ENCODE measurements at places on chromosomes 1 and 21.

GRCh38 chr1:221961532-221962292 is 219.8 kb upstream of the DUSP10 start:
- DNase-seq = peak; percentile 19

GRCh38 chr1:240827786-240828185 is 215.8 kb upstream of the GREM2 start:
- DNase-seq = no peak

DNA sequence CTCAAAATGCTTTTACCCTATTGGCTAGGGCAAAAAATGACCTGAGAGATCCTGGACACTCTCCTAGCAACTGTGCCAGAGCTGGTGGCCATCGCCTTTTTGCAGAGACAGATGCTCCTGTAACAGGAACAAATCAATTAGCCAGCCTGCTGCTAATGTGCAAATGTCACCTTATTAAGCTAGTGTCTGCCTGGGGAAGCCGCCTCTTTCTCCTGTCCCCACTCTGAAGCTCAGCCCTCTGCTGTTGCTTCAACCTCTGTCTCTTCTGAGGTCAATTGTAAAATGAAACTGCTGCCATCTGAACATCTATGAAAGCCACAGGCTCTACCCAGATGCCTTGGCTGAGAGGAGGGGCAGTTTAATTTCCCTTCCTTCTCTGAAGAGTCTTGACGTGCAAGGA is 85.5 kb upstream of the CACNA1E start:
- DNase-seq = no peak

GRCh38 chr1:62439652-62440371 is 3.0 kb downstream of the USP1 start:
- no peak for DNase-seq

DNA sequence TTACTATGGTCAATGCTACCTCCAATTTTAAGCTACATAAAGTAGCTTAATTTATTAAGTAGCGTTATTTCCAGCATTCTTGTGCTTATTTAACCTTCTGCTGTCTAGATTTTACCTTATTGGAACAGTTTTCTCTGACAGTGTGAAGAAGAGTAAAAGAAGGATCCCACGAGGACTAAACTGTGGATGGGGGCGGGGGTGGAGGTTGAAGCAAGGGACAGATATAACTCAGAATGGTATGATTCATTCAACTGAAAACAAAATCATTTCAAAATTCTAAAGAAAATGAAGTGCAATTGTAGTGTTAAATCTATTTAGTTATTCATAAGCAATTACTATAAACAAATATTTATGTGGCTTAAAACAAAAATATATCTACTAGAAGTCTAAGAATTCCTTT is 11.5 kb upstream of the VAV3 start:
- no peak for DNase-seq

- no peak for DNase-seq
Measured at GRCh38 chr1:41433501-41433900, 51.0 kb downstream of the EDN2 start.

GRCh38 chr1:213474054-213474453 is 423.0 kb downstream of the RPS6KC1 start:
- no peak for DNase-seq

GRCh38 chr1:30159015-30159414 is 564.4 kb downstream of the MATN1 start:
- no peak for DNase-seq

- no peak for DNase-seq
Measured at GRCh38 chr1:170586321-170587252, 54.6 kb downstream of the GORAB start.

- DNase-seq = no peak
Measured at GRCh38 chr1:117857418-117857817, 72.0 kb downstream of the GDAP2 start.

GRCh38 chr1:150094734-150095265 is 27.2 kb downstream of the VPS45 start:
- no peak for DNase-seq

GRCh38 chr1:168114845-168115244 is 21.9 kb downstream of the GPR161 start:
- no peak for DNase-seq

- DNase-seq = no peak
Measured at GRCh38 chr1:207027921-207028320, 4.6 kb downstream of the C1orf116 start.

GRCh38 chr1:185483664-185484450 is 166.8 kb upstream of the IVNS1ABP start:
- no peak for DNase-seq

GRCh38 chr1:158806916-158807536 is 24.1 kb upstream of the MNDA start:
- no peak for DNase-seq

GRCh38 chr1:179202161-179202560 is 27.3 kb downstream of the ABL2 start:
- DNase-seq = no peak

- DNase-seq = no peak
Measured at GRCh38 chr1:6870571-6870970, 85.3 kb downstream of the CAMTA1 start.

DNA sequence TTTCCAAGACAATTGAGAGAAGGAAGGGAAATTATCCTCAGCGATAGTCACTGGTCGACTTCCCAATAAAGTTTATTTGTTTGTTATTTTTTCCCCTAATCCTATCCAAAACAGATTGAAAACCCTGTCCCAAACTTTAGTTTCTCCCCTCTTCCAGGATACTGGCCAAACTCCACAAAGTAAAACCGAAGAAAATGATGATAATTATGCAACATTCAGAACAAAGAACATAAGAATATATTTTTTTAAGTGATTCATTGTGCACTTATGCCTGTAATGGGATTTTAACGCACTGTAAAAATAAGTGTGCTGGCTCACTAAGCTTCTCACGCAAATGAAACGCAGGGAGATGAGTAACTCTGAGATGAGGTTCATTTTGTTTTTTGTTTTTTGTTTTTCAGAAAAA is 6.0 kb downstream of the GLIS1 start:
- DNase-seq = no peak

GRCh38 chr21:36910581-36911307 is 55.7 kb downstream of the HLCS start:
- no peak for DNase-seq

DNA sequence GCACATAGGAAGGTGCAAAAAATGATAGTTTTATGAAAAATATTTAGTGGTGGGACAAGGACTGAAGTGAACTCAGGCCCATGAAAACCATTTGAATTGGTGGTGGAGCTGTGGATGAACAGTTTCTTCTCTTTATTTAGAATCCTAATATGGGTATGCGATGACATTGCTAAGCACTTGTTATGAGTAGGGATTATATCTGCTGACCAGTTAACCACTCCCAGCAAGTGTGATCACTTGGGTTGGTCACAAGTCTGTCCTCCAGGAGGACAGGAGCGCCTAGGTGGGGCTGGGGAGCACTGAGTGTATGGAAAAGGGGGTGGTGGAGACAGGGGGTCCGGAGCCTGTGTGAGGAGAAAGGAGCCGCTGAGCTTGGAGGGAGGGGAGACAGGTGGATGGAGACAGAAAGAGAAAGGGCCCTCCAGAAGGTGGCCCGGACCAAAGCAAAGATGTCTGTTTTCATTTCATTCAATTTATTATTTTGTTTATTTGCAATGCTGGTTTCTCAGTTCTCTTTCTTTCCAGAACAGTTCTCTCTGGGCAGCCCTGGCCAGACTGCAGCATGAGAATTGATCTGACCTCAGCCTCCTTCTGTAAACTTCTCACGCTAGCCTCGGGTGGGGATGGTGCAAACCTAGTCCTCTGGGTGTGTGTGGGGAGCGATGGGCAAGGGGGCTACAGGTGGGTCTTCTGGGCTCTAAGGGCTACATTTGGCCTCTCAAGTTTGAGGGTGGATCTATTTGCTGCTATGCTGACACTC is 9.9 kb upstream of the ZSCAN20 start:
- no peak for DNase-seq

- DNase-seq = no peak
Measured at GRCh38 chr1:36911561-36912364, 122.6 kb downstream of the GRIK3 start.

DNA sequence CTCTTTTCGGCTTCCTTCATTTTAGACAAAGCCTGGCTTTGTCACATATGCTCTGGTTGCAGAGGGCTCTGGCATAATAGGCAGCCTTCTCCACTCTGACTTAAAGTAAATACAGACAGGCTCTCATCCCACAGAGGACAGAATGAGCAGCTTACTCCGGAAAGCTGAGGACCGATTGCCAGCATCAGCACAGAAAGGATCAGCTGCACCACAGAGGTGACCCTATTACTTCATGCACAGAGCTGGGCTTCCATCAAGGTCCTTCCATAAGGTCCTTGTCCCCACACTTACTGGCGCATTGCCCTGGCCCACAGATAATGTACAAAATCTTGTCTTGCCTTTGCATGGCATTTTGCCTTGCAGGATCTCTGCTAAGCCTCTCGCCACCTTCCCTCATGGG is 67.6 kb downstream of the SEC16B start:
- no peak for DNase-seq

GRCh38 chr1:73044241-73045036 is 762.1 kb upstream of the NEGR1 start:
- no peak for DNase-seq

- DNase-seq = no peak
Measured at GRCh38 chr1:33182401-33182841, 578 bp upstream of the TRIM62 start.

DNA sequence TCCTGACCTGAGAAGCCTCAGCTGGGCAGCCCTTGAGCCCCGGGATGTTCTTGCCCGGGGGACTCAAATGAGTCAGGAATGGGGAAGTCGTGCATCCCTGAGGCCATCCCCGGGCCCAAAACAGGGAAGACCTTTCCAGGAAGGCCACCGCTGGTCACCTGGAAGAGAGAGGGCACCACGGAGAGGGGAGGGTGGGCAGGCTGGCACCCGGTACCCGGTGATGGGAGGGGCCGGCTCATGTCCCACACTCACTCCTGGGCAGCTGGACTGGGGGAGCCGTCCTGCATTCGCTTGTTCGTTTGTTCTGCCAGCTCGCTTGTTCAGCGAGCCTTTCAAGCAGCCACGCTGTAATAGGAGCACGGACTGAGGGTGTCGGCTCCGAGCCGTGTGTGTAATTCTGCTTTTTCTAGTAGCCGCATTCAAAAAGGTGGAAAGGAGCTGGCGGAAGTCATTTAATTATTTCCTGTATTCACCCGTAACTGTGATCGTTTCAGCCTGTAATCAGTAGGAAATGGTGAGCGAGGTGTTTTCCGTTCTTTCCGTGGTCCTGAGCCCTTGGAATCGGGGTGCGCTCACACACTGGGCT is 48.4 kb upstream of the CCDC27 start:
- no peak for DNase-seq

GRCh38 chr1:60890664-60891063 is 191.7 kb upstream of the NFIA start:
- DNase-seq = no peak

DNA sequence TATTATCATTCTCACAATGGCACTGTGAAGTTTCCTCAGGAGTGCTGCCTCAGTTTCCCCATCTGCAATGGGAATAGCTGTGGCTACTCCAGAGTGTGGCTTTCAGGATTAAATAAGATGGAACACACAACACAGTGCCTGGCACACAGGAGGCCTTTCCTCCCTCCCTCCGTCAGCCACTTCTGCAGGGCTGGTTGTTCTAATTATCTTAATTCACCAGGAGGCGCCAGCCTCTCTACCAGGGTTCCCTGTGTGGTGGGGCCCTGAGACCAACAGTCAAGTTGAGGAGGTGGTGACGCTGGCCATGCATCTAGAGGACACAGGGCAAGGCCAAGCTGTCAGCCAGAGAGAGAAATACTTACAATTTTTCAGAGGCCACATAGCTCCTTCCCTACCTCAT is 6.3 kb upstream of the FOXO6 start:
- no peak for DNase-seq

GRCh38 chr1:245166471-245166885 is 11.7 kb downstream of the KIF26B start:
- no peak for DNase-seq

- no peak for DNase-seq
Measured at GRCh38 chr1:40625476-40626382, 39.8 kb downstream of the RIMS3 start.

DNA sequence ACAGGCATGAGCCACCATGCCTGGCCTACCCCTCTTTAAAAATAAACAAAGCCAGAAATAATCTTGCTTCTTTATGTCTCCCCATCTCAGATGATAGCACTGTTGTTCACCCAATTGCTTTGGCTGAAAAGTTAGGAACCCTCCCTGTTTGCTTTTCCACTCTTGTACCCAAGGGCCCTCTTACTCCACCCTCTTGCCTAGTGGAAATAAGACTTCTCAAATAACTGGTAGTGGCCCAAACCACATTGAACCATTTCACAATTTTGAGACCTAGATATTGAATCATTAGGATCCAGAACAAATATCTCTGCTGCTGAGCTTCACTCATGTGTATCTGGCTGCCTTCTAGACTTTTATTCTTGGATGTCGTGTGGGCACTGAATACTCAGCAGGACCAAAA is 37.7 kb downstream of the RNF220 start:
- no peak for DNase-seq

DNA sequence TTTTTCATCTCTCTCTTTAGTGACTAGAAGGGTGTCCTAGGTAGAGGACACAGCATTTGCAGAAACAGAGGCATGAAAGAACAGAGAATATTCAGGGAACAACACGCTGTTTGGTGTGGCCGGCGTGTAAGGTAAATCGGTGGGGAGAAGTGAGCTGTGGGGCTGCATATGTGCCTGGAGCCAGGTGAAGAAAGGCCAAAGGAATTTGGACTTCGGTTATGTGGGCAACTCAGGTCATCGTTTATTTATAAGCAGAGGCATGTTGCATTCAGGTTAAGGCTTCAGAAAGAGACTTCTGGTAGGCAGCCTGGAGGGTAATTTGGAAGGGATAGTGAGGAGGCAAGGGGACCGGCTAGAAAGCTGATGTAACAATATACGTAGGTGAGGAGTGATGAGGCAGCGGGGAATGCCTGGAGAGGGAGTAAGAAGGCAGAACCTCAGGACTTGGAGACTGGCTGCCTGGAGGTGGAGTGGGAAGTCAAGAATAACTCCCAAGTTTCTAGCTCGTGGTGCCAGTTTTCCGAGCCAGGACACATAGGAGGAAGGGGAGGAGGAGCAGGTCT is 64.1 kb upstream of the ACOT11 start:
- DNase-seq = no peak

DNA sequence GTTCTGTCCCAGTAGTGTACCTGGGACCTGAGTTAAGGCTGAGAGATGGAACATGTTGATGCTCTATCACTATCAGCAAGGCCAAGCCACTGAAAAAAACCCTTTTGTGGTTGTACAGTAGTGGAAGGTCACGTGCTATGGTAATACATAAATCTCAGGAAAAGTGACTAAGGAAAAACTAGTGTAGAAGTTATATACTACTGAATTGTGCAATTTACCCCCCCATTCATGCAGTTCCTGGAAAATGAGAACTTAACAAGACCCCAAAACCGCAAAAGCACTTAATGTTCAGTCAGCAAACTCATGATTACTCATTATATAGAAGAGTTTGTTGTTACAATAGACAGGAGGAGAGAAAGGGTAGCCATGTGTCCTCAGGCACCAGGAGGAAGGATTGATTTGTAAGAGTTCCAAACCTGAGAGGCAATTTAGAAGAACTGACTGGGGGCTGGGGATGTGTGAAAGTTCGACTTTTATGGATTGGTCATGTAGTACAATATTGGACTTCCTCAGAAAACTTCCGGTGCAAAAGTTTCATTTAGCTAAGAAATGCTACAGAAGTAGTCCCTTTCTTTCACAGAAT is 91.6 kb downstream of the RGL1 start:
- no peak for DNase-seq

- no peak for DNase-seq
Measured at GRCh38 chr1:61343734-61344420, 261.5 kb downstream of the NFIA start.

GRCh38 chr1:23627069-23627735 is 64.4 kb upstream of the RPL11 start:
- DNase-seq = no peak

Measured in stimulated activated CD8-positive, alpha-beta memory T cell treated with anti-CD3 and anti-CD28 coated beads, Interleukin-15, amount 100 ng/mL, for 1 hour (primary cell).